Esophagus mucosa (tissue), 1 donor: ENCODE measurements at places on chromosomes 2 and 18. TPM values are rescaled to one million over a fixed set of nuclear protein-coding genes. Genes with fewer than 3 reads are reported as not detected.

GRCh38 chr2:237198164-237198855 lies 112.6 kb downstream of the COPS8 start:
- ATAC-seq = no peak

DNA sequence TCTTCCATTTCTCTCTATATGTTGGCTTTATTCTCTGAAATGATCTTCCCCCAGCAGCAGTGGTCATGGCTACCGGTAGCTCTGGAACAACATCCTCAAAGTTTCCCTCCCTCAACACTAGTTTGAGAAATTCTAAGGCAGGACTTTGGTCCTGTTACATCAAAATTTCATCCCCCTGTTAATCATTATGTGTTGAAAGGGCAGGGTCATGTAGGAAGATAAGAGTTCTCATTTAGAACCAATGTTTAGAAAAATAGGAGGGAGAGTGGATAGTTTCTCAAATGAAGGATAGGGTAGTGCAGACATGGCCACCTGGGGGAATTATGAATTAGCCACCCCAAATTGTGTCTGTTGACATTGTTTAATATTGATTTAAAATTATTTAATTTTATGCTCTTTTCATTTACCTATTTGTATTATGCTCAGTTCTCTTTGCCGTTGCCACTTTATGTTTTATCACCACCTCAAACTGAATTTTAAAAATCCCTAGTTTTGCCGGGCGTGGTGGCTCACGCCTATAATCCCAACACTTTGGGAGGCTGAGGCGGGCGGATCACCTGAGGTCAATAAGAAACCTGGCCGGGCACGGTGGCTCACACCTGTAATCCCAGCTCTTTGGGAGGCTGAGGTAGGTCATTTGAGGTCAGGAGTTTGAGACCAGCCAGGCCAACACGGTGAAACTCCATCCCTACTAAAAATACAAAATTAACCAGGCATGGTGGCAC lies 22.3 kb downstream of the EML4 start:
- no peak for ATAC-seq

DNA sequence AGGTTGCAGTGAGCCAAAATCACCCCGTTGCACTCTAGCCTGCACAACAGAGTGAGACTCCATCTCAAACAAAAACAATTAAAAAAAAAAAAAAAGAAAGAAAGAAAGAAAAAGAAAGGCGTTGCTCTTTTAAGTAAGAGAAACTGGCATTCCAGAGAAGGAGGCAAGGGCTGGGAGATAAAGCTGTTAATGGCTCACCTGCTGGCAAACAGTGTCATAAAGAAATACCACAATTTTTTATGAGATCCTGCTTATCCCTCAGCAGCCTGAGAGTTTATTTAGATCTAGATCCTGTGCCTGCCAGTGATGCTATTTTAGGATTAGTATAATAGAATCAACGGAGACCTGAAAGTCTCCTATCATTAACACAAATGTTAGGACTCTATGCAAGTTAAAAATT lies 16.3 kb downstream of the SLC19A3 start:
- ATAC-seq = no peak

DNA sequence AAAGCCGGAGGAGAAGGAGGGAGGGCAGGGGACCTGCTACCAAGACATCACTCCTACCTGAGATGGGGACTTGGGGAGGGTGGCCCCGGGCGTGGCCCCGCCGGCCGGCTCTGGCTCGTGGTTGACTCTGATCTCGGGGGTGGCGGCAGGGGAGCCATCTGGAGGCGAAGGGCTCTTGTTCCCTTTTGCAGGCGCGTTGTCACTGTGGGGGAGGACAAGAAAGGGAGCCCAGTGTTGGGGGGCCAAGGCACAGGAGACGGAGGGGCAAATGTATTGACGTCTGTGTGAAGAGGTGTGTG lies 48.1 kb downstream of the BIN1 start:
- no peak for ATAC-seq

- ATAC-seq = no peak
Measured at GRCh38 chr2:32772638-32773447, 145.0 kb downstream of the TTC27 start.

GRCh38 chr2:163375472-163375871 lies 360.3 kb downstream of the FIGN start:
- ATAC-seq = no peak

CRYBA2 gene
- total RNA-seq = not detected

- no peak for ATAC-seq
Measured at GRCh38 chr2:111535404-111535803, 348.6 kb downstream of the ANAPC1 start.

DNA sequence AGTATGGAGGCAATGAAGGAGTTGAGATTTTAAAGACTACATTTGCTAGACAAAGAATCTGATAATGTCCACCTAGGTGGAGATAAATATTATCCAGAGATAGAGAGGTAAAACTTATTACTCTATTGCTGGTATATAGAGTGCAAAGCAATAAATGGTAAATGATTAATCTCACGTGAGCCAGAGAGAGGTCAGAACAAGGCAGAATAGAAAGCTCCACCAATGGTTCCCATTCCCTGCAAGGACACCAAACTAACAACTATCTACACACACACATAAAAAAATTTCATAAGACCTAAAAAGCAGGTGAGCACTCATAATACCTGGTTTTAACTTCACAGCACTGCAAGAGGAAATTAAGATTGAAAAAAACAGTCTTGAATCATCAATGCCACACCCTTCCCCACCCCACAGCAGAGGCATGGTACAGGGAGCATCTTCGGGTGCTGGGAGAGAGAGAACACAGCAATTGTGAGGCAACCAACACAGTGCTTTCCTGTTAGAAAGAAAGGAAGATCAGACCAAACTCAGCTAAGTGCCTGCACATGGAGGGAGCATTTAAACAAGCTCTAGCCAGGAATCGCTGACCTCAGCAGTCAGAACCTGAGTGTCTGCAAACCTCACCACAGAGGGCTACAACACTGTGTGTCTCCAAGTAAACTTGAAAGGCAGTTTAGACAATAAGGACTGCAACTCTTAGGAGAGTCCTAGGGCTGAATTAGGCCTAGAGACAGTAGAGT lies 1432.6 kb upstream of the TMEFF2 start:
- no peak for ATAC-seq

DNA sequence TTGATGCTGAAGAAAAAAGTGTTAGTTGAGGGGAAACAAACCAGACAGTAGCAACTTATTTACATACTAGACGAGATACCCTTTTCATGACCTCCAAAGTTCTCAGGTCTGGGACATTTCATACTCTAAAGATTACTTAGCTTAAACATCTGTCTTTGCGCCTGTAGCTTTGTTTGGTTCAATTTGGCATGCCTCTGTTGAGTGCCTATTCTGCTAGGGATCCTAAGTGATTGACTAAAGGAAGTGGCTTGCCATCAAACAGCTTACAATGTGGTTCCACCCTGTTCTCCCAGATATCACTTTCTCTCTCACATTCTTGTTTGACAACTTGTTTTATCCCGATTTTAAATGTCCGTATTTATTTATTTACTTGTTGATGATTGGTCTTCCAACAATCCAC lies 488.8 kb downstream of the PARD3B start:
- ATAC-seq = no peak

GRCh38 chr18:58194028-58194427 lies 150.0 kb downstream of the NEDD4L start:
- no peak for ATAC-seq

DNA sequence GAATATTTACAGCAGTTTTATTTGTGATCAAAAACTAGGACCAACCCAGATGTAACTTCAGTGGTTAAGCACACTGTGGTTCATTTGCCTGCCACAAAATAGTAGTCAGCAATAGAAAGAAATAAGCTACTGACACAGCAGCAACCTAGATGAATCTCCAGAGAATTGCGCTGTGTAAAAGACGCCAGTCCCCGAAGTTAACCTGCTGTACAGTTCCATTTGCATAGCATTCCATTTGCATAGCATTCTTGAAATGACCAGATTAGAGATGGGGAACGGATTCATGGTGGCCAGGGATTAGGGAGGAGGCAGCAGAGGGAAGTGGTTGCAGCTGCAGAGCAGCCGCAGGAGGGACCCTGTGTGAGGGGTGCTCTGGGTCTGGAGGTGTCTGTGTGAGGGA lies 39.3 kb upstream of the NFATC1 start:
- ATAC-seq = no peak

GRCh38 chr2:5473635-5474034 lies 218.5 kb upstream of the SOX11 start:
- no peak for ATAC-seq

SRD5A2 gene
- total RNA-seq = not detected

RSAD2 gene
- total RNA-seq = 1.6 TPM

DNA sequence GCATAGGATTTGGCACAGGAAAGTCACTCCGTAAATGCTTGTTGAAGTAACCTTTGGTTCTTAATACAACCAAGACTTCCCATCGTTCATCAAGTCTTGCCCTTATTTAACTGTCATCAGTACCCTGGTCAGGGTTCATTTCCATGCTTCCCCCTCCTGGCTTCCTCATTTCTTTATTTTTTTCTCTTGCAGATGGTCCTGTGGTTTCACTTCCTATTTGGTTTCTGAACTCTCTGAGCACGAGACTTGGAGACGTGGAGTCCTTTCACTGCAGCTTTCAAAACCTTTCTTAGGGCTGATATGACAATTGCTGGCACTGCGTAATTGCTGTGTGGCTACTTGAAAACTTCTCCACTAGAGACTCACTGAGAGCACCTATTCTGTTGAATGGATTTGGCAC lies 59.9 kb upstream of the PID1 start:
- ATAC-seq = no peak

DNA sequence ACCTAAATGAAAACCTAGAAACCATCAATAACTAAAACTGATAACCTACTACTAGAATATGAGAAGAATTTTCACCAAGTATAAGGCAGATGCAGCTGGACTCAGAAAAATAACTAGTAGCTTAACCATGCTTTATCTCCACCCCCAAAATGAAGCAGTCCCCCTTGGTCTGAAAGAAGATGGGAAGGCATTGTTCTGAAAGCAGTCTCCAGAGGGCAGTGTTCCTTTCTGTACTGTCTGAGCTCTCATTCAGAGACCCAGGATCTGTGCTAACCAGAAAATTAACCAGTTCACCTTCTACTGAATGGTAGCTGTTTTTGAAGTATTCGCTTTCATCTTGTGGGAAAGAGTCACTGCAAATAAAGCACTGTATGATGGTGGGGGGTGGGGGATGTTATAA lies 273.0 kb downstream of the PDE11A start:
- ATAC-seq = peak; percentile 39

HOXD8 gene
- 0.88 TPM for total RNA-seq

GRCh38 chr2:108942231-108942825 lies 46.7 kb downstream of the EDAR start:
- ATAC-seq = no peak

DNA sequence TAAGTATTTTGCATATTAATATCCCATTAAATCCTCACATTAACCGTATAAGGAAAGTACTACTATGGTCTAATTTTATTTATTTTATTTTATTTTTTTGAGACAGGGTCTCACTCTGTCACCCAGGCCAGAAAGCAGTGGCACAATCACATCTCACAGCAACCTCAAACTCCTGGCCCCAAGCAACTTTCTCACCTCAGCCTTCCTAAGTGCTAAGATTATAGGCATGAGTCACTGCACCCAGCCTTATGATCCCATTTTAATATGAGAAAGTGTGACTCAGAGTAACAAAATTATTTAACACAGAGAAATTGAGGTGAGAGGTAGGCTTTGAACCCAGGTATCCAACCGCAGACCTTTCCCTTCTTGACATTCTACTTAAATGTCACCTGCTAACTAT lies 330.0 kb upstream of the POU3F3 start:
- ATAC-seq = no peak

DNA sequence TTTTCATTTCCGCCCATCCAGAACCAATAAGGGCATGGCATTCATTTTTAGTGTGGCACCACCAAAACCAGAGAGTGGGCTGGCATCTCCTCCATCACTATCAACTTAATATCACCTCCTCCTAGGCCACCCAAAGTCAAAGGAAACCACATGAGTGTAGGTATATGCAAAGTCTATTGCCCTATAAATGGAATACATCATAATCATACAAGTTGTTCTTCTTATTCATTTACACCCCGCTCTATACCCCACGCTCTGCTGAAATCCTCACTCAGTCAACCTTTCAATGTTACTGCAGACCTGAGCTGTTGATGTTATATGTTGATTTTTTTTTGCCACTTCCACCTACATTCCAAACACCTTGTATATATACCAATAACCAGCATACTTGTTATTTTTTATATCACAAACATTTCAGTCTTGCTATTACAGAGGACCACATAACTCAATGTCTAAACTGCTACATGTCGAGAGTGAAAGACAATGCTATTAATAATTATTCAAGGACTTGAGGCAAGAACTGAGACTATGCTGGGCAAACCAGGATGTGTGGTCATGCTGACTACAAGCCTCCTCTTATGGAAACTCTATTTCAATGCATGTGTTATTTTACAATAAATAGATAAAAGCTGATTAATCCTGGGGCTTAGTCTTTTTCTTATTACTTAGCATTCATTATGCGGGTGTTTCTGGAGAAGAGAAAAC lies 466.5 kb upstream of the ID2 start:
- no peak for ATAC-seq

WDCP gene
- 3.3 TPM for total RNA-seq

- no peak for ATAC-seq
Measured at GRCh38 chr2:237147317-237147716, 61.6 kb downstream of the COPS8 start.

GRCh38 chr18:58117786-58118403 lies 73.9 kb downstream of the NEDD4L start:
- ATAC-seq = peak; percentile 93

APOB gene
- 0.20 TPM for total RNA-seq

ABCG8 gene
- total RNA-seq = not detected

- ATAC-seq = no peak
Measured at GRCh38 chr18:7678389-7678788, 111.3 kb downstream of the PTPRM start.

GRCh38 chr18:36311026-36311570 lies 13.6 kb downstream of the FHOD3 start:
- ATAC-seq = no peak

- no peak for ATAC-seq
Measured at GRCh38 chr2:84461310-84461709, 2.2 kb upstream of the SUCLG1 start.

- no peak for ATAC-seq
Measured at GRCh38 chr2:30569946-30570345, 122.9 kb downstream of the LCLAT1 start.

- peak; percentile 95 for ATAC-seq
Measured at GRCh38 chr2:148259674-148260073, 238.8 kb downstream of the MBD5 start.

TRAPPC8 gene
- 30.5 TPM for total RNA-seq
